NB4 (cell line): ENCODE measurements at places on chromosomes 5 and 9.

DNA sequence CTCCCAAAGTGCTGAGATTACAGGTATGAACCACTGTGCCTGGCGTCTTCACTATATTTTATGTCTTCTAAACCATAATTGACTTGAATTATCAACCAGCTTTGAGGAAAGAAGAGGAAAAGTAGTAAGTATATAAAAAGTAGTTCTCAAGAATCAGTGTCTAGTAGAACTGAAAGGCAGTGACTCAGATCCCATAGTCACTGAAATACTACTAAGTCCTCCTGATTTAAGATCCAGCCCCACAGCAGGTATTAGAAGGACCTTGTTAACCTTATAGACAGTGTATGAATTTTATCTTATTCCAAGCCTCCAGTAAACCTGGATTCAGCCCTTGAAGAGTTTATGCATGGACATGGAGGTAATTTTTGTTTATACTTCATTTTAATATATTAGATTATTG, 31.5 kb downstream of the LNPEP start:
- DNase-seq, result no peak

DNA sequence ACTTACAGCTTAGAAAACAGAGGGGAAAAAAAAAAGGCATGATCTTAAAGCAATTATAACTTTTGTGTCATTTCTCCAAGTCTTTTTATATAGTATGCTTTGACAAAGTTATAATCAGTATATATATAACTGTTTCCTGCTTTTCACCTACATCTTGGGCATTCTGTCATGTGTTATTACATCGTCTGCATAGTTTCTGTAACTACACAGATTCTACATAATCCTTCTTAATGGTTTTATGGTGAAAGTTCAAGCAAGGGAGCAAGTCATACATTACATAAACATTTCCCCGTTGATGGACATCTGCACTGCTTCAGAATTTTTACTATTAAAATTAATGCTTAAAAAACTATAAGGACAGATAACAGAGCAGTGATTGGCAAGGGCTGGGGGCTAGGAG, 12.1 kb downstream of the FEM1C start:
- no peak for DNase-seq

DNA sequence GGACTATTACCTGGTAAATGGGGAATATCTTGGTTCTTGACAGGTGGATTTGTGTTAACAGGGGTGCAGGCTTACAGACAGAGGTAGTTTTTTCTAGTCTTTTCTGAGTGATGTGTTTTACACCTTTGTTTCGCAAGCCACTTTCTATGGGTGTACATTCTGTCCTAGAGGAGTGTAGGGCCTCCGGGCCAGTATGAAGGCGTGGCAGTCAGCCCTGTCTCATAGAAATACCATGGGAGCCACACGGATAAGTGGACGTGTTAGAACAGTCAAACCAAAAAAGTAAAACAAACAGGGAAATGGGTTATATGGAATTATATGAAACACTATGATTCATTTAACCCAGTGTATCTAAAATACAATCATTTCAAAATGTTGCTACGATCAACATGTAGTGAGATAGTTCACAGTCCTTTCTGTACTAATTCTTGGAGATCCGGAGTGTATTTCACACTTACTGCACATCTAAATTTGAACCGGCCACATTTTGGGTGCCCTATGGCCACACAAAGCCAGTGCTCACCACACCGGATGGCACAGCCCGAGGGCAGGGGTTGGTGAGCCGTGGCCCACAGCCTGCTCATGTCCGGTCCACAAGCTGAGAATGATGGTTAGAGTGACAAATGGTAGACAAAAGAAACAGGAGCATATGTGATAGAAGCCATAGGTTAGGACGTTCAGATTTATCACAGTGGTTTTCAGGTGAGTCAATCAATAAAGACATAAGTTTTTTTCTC, 80.1 kb upstream of the IRX4 start:
- no peak for DNase-seq

DNA sequence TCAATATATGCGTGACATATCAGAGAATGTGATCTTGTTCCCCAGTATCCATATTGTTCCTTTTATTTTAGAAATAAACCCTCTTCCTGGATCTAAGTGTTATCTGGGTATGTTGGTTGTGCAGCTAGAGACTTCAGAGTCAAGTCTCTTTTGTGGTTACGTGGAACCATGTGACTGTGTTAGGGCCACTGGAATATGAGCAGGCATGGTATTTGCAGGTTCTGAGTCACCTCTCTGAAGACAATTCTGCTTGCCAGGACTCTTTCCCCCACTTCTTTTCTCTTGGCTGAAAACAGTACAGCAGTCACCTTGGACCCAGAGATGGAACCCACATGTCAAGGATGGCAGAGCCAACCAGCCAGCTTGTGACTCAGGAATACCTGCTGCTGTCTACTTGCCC, 59.7 kb downstream of the ATP10B start:
- DNase-seq, result peak; percentile 8

GRCh38 chr5:102866237-102866600, 111.1 kb downstream of the PAM start:
- DNase-seq, result no peak
